ENCODE measurements at places on chromosomes 1 and 21.

DNA sequence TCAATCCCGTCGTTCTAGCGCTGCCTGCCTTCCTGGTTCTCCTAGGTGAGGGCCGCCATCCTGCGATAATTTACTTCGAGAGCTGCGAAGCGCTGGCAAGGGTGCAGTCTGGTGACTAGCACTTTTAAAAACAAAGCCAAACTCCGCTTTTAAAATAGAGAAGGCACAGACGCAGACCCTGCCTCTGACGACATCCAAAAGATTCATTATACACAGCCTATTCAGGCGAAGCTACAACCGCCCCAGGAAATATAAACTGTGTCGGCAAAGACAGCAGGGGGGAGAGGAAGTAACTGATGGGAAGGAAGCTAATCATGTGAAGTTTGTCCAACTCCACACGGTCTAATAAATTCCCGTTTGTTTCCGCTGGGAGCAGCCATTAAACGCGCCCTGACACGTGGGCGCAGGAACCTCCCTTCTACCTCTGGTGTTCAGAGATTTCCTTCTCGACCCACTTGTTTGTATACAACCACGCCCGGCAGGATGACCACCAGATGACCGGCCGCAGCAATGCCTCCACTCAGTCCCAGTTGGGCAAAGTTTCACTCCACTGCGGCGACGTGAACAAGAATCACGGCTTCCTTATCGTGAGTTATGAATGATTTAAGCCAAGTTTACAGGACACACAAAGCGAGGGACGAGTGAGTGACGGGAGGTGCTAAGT, 1.3 kb downstream of the GNG12 start:
- DNase-seq: no peak

GRCh38 chr1:179637211-179637860, 45.7 kb downstream of the TDRD5 start:
- DNase-seq: no peak

DNA sequence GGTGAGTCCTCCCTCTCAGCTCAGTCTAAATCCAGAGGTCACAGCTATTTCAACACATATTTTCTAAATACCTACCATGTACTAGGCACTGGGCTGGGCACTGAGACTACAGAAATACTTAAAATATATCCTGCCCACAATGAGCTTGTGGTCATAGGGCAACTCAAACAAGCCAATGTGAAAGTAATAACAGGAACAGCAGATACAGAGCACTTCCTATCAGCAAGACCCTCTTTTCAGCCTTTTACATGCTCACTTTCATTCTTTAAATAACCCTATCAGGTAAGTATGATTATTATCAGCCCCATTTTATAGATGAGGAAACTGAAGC, 71.9 kb downstream of the CD34 start:
- no peak for DNase-seq

GRCh38 chr1:8266436-8267165, 51.3 kb upstream of the SLC45A1 start:
- no peak for DNase-seq

DNA sequence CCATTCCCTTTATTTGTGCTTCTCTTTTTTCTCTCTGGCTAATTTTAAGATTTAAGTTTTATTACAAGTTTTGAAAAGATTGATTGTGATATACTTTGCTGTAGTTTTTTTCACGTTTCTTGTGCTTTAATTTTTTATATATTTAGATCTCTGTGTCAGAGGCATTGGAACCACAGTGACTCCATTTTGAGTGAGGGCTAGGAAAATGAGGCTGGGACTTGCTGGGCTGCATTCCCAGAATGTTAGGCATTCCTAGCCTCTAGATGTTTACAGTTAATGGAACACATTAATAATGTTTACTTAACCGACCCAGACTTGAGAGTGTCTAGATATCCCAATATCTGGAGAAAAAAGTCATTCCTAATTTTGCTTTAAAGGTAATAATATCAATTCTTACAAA, 939.4 kb downstream of the BRINP3 start:
- DNase-seq: no peak

- no peak for DNase-seq
These were observed 70.9 kb downstream of the ELAVL4 start for GRCh38 chr1:50179639-50180038.

- DNase-seq: no peak
These were observed 25.3 kb upstream of the PIK3CD start for GRCh38 chr1:9626201-9626608.

GRCh38 chr1:211724687-211725196, 49.3 kb upstream of the NEK2 start:
- DNase-seq: no peak

DNA sequence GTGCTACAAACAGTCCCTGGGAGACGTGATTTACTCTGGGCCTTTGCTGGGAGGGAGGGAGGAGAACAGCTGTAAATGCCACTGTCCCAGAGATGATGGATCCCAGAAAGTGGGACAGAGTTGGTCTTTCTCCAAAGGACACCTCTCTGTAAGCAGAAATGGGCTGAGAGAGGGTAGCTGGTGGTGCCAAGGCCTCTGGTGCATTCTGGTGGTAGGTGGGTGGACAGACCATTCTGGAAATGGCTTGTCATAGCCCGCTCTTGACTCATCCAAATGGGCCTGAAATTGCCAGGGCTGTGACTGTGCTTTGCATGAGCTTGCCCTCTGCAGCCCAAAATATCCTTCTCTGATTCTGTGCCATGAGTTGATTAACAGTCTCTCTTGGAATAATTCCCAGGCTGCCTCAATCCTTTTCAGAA, 36.1 kb downstream of the CCDC185 start:
- no peak for DNase-seq

DNA sequence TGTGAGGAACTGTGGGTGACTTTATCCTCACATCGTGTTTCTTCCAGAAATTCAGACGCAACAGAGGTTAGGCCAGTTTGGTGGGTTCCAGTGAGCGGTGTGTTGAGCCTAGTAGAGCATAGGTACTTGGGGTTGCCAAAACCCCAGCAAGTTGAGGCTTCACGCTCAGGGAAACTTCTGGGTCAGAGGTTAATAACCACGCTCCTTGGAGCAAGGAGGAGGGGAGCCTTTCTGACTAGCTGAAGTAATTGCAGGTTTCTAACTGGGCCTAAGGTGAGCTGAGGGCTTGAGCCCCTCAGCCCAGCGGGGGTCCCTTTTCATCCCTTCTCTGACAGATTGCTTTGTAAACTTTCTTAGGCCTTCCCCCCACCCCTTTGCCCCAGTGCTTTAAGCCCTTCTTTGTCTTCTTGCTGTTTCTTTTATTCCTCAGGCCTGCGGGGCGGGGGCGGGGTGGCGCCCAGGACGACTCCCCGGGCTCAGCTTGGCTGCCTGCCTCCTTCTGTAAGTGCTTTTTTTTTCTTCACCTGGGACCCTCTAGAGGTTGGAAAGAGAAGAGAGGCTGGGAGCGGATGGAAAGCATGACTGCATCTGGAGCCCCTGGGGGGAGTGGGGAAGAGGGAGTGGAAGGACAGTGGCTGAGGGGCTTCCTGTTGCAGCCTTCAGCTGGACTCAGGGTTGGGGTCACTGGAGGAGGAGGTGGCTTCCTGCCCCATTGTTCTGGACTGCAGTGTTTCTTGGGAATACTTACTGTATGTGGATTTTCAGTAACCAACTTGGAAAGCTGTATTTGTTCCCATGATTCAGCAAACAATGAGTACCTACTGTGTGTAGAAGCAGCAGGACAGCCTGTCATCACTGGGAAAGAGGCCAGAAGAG, 1.3 kb upstream of the ZNF436 start:
- DNase-seq: no peak

DNA sequence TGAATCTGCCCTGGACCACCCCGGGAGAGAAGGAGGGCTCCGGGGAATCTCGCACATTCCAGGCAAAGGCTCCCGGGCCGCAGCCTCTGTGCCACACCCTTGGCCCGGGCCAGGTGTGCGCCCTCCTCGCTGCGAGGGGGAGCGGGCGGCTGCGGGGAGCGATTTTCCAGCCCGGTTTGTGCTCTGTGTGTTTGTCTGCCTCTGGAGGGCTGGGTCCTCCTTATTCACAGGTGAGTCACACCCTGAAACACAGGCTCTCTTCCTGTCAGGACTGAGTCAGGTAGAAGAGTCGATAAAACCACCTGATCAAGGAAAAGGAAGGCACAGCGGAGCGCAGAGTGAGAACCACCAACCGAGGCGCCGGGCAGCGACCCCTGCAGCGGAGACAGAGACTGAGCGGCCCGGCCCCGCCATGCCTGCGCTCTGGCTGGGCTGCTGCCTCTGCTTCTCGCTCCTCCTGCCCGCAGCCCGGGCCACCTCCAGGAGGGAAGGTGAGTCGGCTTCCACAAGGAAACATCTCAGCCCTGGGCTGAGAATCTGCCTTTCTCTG, at the start of gene LAMC2:
LAMC2 (plus strand) TSS at position 324 of the 550 bp plus-strand sequence; CDS start at position 413, 89 bp downstream.
- DNase-seq: no peak

GRCh38 chr1:19254416-19254815, 2.8 kb downstream of the MRTO4 start:
- DNase-seq: no peak

GRCh38 chr1:28537457-28538199, 15.3 kb upstream of the TRNAU1AP start:
- DNase-seq: no peak

DNA sequence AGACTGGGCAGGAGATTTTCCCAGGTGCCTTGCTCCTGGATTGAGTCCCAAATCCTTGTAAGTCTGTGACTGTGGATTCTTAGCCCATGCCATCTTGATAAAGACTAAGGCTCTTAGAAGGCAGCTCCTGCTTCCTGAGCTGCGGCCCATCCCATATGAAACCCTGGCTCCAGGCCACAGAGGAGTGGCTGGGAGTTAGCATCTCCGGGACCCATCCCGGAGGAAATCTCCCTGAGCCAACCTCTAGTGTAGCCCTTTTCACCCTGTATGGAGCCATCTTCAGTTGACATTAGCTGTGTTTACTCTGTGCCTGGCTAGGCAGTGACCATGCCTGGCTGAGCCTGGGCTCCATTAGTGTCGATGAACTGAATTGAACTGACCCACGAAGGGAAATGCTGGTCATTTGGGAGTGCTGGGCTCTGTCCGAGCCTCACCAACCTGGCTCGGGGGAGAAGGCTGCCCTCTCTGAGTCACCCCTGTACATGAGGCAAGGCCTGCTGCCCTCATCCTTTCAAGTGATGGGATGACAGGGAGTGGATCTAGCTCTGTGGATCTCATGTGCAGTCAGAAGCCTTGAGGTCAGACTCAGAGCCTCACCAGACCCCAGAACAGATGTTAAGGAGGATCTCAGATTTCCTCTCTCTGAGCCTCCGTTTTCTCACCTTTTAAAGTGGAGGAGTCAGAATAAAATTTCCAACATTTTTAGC, 37.5 kb downstream of the LGR6 start:
- DNase-seq: no peak

DNA sequence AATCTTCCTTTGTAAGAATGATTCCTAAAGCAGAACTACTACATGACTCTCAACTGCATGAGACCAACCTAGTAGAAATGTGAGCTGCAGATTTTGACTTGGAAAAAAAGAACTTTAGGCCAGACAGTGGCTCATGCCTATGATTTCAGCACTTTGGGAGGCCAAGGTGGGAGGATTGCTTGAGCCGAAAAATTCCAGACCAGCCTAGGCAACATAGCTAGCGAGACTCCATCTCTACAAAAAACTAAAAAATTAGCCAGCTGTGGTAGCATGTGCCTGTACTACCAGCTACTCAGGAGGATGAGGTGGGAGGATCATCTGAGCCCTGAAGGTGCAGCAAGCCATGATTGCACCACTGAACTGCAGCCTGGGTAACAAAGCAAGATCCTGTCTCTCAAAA, 24.7 kb upstream of the ITLN2 start:
- no peak for DNase-seq

DNA sequence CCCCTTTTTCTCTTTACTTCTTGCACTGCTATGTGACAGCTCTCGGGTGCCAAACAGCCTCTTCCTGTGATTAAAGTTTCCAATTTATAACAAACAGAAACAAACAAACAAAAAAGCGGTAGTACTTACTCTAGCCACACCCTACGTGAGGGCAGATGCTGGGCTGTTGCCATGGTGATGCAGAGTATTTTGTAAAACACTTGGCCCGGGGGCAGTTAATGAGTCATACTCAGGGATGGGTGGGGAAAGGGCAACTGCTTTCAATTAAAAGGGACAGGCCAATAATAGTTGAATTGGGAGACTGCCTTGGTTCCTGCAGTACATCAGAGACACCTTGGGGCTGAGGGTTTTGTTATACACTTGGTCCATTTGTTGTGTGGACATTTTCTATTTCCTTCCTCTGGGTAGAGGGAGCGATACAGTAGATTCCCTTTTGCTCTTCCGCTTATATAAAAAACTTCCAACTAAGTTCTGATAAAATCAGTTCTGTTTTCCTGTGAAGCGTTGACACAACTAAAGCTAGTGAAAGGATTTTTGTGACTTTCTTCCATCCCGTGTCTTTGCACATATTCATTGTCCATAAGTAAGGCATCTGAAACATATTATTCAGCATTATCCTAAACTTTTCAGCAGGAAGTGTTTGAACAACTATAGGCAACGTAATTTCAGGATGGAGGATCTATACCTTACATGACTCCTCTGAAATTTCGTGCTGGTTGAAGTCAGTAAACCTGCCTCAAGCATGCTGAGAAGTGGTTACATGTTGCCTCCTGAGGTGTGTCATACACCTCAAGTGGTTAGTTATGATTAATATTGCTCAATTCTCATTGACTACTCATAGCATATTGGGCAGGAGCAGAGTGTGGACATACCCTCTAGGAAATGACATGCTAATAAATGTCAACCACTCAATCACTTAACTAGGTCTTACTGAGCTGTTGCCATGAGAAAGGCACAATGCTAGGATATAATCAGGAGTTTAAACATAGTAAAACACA, 36.7 kb upstream of the THEM4 start:
- DNase-seq: no peak

GRCh38 chr1:37471345-37472231, 2.8 kb upstream of the ZC3H12A start:
- DNase-seq: no peak

GRCh38 chr1:78919150-78919549, 87.4 kb downstream of the ADGRL4 start:
- no peak for DNase-seq

DNA sequence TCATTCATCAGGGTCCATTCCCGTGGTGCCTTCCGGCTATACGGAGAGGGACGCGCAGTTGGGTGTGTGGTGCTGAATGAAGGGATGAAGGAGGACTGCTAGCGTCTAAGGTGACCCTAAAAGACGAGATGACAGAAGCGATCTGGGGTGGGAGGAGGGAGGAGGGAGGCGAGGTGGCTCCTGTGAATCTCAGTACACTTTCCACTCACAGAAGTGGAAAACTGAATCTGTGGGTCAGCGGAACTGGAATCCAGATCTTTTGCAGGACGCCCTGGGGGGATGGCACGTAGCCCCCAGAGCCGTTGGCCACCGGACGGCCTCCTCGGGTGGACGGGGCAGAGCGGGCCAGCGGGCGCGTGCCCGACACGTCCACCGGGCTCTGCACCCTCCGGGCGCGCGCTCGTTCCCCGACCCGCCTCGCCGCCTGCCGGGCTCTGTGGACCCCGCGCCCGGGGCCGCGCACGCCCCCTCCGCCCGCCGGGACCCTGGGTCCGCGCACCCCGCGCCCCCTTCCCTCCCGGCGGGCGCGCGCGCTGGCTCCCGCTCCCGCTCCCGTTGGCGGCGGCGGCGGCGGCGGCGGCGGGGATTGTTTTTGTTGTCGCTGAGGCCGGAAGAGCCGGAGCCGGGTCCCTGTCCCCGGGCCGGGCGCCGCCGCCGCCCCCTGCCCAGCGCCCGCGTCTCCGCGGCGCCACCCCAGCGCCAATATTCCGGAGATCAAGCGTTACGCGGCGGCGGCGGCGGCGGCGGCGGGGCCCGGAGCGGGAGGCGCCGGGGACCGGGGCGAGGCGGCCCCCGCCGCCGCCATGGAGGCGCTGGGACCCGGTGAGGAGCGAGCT, at the start of gene AGO4:
AGO4 (plus strand) TSS at position 403 of the 836 bp plus-strand sequence; CDS start at position 804, 401 bp downstream.
- DNase-seq: no peak

GRCh38 chr21:34934350-34934749, 114.8 kb downstream of the RUNX1 start:
- DNase-seq: no peak

- no peak for DNase-seq
These were observed 106.7 kb downstream of the CAMTA1 start for GRCh38 chr1:6891781-6892579.

GRCh38 chr1:87108228-87108627, 193.8 kb downstream of the HS2ST1 start:
- DNase-seq: no peak

All from cortex of kidney (tissue), 1 donor.